Activated CD8-positive, alpha-beta memory T cell treated with anti-CD3 and anti-CD28 coated beads for 48 hours (primary cell): ENCODE measurements at places on chromosomes 12 and 14.

GRCh38 chr12:10395390-10395998 lies 5.7 kb upstream of the KLRK1 start:
- DNase-seq, result no peak

DNA sequence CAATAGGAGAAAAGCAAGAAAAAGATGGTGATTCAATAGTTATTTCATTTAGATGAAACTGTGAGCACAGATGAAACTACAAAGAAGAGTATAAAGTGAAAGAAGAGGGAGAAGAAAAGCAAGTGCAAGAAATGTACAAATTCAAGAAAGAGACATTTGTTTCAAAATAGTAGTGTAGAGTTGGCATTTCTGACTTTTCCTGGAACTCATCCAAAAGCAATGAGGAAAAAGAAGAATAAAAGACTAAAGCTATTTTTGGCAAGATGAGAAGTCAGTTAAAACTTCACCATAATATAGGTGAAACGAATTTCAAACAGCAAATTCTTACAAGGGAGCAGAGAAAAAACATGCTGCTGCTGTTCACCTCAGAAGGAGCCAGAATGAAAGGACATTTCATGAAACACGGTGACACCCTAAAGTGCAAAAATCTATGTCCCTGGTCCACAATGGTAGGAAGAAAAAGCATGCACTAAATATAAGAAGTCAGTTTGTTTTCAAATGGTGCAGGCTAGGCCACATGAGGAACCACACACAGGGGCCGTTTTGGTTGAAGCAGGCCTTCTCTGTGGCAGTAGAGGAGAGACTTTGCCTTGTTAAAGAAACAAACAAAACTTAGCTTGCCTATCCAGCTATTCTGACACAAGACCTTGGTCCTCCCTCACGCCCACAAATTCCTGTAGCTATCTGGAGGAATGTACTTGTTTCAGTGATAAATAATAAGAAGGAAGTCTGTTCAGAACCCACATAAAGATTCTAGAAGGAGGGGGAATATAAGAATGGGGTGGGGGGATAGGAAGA lies 11.1 kb upstream of the CMAS start:
- DNase-seq, result no peak

DNA sequence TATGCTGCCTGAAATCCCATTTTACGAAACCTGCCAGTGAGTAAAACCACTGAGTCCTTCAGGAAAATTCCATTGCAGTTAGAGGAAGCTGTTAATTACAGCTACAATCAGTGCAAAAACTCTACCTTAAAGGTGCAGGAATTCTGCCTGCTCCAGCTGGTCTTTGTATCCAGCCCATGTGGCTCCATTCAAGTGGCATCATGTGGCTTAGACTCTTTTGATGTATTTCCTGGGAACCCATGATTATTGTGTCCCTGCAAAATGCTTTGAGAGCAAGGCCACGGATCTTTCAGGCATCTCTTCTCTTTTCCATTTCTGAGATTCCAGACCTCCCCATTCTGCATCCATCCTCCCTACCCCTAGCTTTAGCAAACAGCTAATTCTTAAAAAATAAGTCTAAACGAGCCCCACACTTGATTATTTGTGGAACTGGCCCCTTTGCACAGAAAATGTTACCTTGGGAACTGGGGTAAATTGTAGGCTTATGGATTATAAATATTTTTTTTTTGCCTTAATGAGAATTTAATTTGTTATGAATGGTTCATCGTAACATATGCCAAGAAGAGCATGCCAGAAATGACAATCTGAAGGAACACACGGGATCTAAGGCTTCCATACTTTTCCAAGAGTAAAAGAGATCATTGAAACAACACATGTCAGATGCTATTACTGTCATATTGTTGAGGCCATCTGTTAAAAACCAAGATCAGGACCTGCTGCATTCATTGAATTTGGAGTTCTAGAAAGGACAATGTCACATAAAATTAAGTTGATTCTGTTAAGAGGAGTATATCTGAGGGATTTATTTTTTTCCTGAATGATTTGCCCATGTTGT lies 144.6 kb downstream of the TPH2 start:
- DNase-seq, result no peak

GRCh38 chr12:34287986-34288962 lies 266.0 kb downstream of the ALG10 start:
- no peak for DNase-seq

DNA sequence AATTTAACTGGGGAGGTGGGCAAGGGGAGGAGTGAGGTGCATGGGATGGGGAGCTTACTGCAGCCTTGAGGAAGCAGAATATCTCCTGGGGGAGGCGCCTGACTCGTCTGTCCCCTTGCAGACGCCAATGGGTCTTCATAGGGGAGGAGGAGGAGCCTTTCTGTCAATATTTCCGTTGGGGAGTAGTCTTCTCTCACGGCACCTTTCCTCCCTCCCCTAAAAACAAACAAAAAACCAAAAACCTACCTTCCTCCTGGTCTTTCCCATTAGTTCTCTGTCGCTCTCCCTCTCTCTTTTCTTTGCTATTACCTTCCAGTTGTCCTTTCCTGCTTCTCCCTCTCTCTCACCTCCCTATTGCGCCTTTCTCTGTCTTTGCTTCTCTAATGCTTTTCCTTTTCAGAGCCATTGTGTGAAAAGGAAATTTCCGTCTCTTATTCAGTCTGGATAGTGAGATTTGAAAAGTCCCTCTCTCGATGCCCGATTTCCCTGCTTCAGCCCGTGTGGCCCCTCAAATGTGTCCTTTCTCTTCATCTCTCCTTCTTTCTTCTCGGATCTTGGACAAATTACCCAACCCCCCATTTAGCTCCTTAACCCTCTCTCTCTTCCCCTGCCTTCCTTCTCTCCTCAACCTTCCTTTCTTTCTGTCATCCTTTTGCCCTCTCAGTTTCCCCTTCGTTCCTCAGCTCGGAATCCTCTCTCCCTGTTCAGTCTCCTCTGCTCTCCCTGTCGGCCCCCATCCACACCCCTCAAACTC lies 5.9 kb downstream of the GPR84 start:
- DNase-seq, result no peak

DNA sequence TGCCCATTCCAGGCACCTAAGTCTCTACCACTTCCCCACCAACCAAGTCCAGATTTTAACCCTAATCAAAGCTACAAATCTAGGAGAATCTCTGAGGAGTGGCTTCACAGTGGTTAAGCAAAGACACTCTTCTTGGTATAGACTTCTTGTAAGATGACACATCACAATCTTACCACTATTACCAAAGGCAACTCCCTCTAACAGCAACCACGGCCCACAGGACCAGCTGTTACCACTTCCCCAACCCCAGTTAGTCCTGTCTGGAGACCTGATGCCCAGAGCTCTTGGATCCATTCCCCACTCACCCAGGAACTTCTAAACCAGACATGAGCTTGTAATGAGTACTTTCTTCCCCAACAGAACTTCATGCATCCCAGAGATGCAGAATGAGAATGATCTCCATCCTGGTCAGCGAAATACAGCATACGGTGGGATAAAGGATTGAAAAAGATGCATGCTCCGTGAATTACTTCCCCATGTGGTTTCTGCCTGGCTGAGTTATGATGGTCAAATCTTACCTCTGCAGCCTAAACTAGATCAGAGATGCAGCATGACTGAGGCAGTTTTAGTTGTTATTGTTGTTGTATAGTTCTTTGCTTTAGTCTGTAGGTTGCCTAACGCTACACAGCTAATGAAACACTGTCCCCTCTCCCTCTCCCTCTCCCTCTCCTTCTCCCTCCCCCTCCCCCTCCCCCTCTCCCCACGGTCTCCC lies 87.7 kb upstream of the FOXN3 start:
- DNase-seq, result no peak

- DNase-seq, result no peak
These were observed 25.4 kb downstream of the PLXNC1 start for GRCh38 chr12:94173660-94174265.

DNA sequence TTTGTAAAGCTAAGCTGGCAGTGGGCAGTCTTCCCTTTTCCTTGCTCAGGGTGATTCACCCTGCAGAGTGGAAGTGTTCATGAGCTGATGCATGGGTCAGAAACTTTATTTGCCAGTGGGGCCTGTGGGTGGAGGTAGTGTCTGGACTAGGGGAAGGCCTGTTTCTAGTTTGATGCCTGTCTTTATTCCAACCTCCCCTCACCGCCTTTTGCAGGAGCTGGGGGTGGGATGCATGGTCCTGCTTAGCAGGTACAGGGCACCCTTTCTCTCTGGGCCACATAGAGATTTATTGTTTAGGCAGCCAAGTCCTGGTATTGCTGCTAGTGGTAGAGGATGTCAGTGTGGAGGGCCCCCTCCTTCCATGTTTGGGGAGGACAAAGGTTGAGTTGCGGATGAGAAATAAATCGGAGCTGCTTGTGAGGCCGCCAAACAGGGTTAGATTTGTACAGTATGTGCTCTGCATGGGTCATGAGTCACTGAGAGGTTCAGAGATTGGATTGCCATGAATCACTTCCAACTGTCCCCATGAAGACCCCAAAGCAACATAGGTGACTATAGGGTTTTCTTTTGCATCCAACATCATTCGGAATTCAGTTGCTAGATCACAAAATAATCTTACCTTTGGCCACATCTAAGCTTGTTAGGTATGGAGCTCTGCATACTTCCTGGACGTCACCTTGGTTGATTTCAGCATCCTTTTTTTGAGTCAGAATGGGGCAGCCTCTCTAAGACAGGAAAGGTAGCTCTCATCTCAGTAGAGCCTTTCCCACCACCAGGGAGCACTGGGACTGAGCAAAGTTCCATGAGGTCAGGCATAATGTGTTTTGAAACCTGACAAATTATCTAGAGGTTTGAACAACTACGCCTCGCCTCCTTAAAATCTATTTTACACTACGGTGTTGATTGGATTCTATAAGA lies 8.8 kb downstream of the SMOC1 start:
- no peak for DNase-seq

DNA sequence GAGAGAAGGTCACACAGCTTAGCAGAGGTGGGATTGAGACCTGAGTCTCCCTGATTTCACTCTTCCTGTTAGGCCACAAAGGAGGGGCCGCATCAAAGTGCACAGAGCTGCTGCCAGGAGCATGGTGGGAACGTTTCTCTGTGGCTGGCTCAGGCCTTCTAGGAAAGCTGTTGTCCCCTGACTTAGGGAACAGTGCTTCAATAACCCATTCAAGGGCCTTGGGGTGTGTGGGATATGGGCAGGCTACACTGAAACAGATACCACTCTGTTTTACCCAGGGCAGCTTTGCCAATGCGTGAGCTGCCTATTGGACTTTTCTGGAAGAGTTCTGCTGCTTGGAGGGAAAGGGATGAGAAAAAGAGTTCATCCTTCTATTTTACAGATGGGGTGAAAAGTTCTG lies 110.0 kb downstream of the ADCK1 start:
- no peak for DNase-seq

- DNase-seq, result peak; percentile 27
These were observed 80.3 kb upstream of the GNG2 start for GRCh38 chr14:51780006-51780692.

DNA sequence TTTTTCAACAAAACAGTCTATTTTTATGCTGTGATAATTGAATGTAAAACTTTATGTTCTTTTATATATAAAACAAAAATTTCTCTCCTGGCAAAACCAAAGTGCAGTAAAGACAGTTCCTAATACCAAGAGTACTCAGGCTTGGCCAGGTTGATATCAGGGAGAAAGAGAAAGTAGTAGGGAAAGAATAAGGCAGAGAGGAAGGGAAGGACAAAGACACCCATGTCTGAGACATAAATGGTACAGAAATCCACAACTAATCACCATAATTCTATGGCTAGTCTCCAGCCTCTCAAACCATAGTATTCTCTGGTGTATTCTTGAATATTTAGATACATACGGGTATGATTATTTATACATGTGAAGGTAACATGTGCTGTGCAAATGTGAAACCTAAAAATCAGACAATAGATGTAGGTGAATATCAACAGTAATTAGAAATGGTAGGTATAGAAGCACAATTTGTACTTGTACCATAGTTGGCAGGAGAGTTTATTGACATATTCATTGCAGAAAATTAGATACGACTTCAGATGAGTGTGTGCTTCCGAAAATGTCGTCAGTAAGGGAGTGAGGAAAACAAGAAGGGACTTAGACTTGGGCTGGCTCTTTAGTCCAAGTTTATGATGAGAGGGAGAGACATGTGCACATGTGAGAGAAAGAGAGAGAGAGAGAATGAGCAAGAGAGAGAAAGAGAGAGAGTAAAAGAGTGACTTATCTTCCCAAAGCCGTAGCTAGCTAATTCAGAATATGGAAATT lies 230.8 kb upstream of the NPAS3 start:
- DNase-seq, result no peak

GRCh38 chr12:77995436-77996167 lies 164.9 kb downstream of the NAV3 start:
- DNase-seq, result no peak

DNA sequence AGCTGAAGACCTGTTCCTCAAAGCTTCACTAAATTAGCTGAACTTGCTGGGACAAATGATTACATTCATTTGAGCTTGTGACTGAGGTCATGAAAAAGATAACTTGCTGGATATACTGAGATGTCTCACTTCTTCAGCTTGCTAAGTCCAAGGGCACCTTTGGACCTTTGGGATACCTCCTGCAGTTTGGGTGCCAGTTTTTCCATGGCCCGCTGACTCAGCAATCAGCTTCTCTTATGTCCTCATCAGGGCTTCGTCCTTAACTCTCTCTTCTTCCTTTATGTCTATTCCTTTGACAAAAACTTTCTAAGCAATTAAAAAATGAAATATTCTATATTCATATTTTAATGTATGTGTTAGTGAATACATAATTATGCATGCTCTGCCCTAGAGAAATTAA lies 45.6 kb downstream of the OVCH1 start:
- DNase-seq, result no peak

- no peak for DNase-seq
These were observed 3.0 kb downstream of the B4GALNT1 start for GRCh38 chr12:57629897-57630471.

- no peak for DNase-seq
These were observed 8.3 kb upstream of the CRY1 start for GRCh38 chr12:107101651-107102050.

DNA sequence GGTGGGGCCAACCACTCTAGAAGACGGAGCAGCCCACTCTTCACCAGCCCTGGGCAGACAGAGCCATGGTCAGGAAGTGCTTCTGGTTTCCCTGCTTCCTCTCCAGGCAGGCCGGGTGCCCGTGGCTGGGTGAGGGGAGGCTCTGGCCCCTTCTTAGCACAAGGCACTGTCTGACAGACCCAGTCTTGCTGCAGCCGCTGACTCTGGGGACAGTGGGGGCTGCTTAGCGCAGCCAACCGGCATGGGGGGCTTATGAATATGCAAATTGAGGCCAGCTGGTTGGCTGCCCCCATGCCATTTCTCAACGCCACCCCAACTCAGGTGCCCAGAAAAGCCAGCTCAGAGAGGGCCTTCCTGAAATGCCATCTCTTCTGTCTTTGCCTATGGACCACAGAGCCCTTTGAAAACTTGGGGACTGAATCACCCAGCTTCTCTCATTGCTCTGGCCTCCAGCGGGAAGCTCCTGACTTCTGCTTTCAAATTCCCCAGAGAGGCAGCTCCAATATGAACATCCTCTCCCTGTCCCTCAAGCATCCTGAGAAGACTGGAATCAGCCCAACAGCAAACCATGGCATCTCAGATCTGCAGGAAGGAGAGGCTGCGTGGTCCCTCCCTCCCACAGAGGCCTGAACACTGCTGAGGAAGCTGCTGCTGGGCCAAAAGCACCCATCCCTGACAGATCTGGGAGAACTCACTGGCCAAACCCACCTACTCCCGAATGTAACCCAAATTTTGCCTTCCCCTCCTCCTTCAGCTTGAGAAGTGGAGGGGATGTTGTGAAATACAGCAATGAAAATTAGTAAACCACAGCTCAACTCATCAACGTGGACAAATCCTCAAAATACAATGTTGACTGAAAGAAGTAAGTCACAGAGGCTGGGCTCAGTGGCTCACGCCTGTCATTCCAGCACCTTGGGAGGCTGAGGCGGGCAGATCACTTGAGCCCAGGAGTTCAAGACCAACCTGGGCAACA lies at the start of gene PROX2:
PROX2 (minus strand) TSS at position 205 of the 973 bp plus-strand sequence. CDS start 12,311 bp downstream, outside the sequence.
- DNase-seq, result peak; percentile 18

- DNase-seq, result no peak
These were observed 12.6 kb downstream of the SFSWAP start for GRCh38 chr12:131723532-131723931.
